ENCODE measurements at places on chromosomes 3 and 15.

- no peak for DNase-seq
Observed at GRCh38 chr15:85618956-85619491, 175.7 kb downstream of the KLHL25 start.

DNA sequence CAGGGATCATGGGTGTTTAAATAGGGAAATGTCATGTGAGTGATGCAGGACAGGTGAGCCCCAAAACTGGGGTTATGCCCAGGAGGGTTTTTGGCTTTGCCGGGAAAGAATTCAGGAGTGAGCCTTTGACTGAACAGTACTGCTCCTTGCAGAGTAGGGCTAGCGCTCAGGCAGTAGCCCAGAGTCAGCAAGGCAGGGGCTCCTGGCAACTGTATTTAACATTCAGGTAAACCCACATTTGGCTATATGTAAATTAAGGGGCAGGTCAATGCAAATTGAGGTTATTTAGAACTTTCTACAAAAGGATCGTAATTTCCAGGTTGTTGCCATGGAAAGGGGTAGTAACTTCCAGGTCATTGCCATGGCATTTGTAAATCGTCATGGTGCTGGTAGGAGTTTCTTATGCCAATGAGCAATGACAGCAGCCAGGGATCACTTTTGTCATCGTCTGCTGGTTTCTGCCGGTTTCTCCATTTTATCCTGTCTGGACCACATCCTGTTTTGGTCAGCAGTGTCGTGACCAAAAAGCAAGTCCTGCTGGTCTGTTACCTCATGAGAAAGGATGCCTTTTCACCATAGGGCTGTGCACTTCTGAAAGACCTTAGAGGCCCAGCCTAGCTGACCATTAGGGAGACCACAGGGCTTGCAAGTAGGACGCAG is 24.3 kb downstream of the MTHFS start:
- DNase-seq = no peak

DNA sequence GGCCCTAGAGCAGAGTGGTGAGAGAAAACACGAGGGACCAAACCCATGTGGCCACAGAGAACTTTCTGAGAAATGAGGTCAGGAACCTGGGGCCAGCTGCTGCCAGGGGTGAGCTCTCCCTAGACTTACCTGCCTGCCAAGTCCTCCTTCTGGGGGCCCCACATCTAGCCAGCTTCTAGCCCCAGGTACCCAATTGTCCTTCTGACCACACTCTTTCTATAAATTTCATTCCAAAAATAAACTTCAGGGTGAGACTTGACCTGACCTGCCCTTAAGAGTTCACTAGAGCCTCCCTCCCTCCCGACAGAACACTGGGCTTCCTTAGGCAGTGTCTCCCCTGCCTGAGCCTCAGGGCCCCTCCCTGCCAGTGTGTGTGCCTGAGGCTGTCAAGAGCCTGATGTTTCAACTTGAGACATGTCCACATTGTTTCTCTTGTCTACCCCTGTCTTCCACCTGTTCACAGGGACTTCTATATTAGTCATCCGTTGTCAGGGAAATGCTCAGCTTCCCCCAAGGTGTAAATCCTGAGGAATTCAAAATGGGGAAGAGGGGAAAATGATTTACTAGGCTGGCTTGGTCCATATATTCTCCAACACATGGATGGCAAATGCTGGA is 312.8 kb upstream of the TLE3 start:
- DNase-seq = no peak

DNA sequence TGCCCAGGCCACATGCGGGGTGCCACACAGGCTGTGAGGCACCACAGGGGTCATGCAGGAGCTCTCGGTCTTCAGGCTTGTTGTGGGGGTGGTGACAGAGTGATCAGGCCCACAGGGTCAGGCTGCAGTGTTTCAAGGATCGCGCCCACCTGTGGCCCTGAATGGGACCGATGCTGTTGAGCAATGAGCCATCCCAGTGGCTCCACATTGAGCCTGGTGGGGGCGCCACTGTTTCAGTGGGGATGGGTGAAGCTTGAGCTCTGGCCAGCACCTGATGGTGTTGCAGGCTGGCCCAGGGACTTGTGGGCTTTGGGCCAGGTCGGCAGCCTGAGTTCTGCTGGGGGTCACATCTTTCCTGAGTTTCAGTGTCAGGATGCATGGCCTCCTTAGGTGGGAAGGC is 230.1 kb downstream of the UBE3A start:
- DNase-seq = no peak

DNA sequence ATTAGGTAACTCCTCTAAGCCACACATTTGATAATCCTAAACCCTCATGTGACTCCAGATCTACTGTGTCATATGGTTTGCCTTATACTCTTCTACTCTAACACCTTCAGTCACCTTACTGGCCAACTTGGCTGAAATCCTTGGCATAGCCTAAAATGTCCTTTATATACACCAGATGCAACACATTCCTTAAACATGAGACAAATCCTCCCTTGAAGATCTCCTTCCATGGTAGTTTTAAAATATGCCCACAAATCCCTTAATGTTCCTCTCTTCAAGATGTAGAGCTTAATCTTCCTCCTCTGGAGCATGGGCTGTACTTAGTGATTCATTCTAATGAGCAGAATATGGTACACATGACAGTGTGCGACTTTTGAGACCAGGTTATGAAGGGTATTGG is 238.9 kb downstream of the SUCLG2 start:
- no peak for DNase-seq

GRCh38 chr3:133573629-133574194 is at the start of gene CDV3:
TSS of gene CDV3 (plus strand) at chr3:133573686. CDS start at chr3:133574045, 359 bp downstream.
- DNase-seq = no peak

- peak; percentile 24 for DNase-seq
Observed at GRCh38 chr3:194688200-194688740, 2.6 kb downstream of the FAM43A start.

DNA sequence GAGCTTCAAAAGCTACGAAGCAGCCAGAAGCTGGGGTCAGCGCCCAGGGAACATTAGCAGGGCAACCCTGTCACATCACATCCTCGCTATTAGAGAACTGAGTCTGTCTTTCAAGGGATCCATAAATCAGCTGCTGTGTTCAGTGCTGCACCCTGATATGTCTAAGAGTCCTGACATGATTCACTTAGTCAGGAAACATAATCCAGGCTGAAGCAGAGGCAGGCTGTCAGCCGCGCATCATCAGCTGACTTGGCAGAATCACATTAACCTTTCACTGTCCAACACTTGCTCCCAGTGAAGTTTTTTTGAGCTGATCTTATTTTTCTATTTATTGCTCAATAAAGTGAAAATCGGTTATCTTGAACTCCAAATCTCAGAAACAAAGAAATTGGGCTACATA is 23.5 kb downstream of the MYH15 start:
- DNase-seq = no peak

DNA sequence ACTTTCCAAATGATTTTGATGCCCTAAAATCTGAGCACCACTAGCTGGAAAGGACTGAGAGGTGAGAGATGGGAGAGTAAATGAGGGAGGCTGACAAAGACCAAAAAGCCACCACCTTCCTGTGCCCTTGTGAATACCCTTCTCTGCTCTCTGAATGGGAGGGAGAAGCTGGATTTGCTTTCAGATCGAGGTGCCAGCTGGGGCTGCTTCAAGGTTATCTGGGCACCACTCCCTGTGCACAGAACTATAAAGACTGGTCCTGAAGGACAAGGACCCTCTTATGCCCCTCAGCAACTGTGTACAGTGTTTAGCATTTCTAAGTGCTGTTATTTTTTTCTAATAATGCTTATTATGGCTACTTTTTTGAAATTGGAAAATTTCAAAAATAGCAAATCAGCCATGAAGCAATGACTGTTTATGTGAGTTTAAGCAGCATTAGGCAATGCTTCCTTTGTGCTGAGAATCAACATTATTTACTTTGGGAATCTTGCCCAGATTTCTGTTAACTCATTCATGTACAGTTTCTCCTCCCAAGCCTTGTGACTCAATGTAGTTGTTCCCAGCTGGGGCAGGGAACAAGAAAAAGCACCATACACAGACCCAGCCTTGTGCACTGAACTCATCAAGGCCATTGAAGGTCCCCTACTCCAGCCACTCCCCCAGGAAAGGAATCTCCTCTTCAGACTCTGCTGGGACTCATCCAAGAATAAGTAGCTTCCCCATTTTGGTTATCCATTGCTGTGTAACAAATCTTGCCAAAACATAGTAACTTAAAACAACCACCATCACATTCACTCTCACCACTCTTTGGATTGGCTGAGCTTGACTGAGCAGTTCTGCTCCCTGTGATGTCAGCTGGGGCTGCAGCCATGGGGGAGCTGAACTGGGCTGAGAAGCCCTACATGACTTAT is 37.3 kb upstream of the CDV3 start:
- DNase-seq = peak; percentile 33

DNA sequence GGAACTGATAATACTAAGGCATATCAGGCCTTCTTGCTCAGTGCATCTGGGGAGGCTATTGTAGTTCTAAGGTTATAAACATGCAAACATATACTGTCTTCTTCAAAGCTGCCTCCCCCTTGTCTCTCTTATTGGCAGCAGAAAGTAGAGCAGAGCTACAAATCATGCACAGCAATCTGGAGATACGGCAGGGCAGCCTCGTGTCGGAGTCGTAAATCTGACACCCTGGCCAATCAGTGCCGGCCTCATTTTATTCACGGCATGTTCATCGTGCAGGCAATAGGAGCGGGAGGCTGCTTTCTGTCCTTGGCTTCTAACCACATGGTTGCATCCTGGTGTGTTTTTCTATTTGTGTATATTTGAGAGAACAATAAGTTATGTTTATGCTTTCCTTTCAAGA is 300.2 kb upstream of the CNTN6 start:
- DNase-seq = no peak

GRCh38 chr3:13308380-13308801 is 111.7 kb downstream of the NUP210 start:
- no peak for DNase-seq

DNA sequence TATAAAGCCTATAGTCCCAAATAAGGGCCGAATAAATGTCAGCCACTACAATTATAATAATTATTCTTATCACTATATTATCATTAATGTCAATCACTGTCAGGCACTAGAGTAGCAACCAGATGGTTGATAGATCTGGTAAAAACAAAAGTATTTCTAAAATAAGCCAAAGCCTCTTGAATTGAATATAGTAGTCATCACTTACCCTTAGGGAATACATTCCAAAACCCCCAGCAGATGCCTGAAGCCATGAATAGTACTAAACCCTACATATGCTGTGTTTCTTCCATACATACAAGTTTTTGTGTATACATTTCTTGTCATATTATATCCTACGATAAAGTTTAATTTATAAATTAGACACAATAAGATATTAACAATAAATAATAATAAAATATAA is 59.1 kb downstream of the LRRC3B start:
- DNase-seq = no peak

DNA sequence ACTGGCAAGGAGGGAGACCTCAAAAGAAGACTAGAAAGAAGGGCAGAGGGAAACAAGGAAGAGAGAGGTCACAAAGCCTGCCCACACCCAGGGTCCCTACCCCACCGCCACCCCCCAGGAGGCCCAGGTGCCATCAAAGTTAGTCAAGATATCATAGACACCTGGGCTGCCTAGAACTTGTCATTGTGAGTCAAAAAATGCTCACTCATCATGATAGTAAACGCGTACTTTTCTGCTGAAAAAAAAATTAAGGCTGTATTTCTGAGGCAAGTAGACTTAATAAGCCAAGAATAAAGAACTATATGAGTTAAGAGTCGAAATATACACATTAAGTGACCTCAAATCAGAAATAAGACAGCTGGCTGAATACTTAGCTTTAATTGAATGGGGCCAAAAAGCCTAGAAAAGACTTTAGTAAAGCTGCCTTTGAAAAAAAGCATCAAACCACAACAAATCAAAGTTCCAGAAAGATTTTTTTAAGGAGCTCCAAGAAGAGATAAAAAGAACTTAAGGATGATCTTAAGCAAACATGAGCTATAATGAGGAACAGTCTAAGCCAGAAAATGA is 415.5 kb upstream of the PPP2R3A start:
- no peak for DNase-seq

GRCh38 chr3:143972155-143972504 is 507 bp downstream of the DIPK2A start:
- DNase-seq = no peak

GRCh38 chr15:80490431-80490990 is 86.3 kb downstream of the ARNT2 start:
- DNase-seq = no peak

- DNase-seq = peak; percentile 30
Observed at GRCh38 chr3:171187706-171188290, 161.3 kb upstream of the SLC2A2 start.

GRCh38 chr15:78000091-78000926 is 77.2 kb downstream of the TBC1D2B start:
- peak; percentile 43 for DNase-seq

GRCh38 chr15:28060005-28060404 is 39.1 kb downstream of the OCA2 start:
- DNase-seq = peak; percentile 37

GRCh38 chr15:60840306-60840702 is 361.4 kb upstream of the ICE2 start:
- no peak for DNase-seq

DNA sequence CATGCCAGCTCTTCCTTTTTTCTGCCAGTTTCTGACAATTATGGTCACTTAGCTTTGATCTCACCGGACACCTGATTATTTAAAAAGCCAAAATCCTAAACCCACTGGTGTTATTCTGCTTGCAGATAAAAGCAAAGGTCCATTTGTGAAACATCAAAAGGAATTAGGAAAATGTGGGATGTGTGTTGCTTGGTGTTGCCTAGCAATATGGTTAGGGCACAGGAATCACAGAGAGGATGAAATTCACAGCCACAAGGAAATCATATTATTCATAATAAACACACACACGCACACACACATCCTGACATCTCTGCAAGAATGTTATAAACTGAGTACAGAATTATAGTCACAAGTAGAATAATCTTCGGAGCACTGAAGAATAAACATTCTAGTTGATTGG is 89.3 kb upstream of the BHLHE40 start:
- DNase-seq = no peak

DNA sequence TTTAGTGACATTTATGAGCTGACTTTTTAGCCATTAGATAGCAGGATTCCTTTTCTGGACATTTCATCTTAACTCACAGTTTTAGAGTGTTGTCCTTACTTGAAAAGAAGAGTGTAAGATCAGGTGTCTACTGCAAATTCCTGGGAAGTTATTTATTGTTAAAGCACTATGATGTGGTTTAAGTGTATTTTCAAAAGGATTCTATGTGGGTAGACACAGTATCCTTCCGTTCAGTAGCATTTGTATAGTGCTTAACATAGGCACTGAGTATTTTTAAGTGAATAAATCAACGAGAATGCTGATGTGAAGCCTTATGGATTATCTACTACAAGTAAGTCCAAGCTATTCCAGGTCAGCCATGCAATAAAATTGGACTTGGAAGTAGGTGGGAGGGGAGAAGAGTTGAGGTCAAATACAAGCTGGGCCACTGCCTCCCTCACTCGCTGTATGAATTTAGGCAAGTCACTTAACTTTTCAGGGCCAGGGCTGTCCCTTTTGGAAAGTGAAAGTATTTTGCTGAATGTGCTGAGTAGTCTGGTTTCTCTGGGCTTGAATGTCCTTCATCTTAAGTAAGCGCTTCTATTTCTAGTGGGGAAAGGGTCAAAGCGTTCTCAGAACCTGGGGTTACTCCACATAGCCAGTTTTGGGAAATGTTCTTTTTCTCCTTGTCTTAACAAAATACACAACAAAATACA is 48.6 kb downstream of the GAP43 start:
- no peak for DNase-seq

- no peak for DNase-seq
Observed at GRCh38 chr3:124992041-124992440, 57.5 kb upstream of the MUC13 start.

- no peak for DNase-seq
Observed at GRCh38 chr15:54619180-54619579, 577.6 kb downstream of the RSL24D1 start.

GRCh38 chr3:61522060-61522459 is 39.3 kb upstream of the PTPRG start:
- no peak for DNase-seq

GRCh38 chr3:99330924-99331532 is 307.4 kb upstream of the COL8A1 start:
- no peak for DNase-seq

All from COR-L47 (cell line).